ENCODE measurements at places on chromosomes 5 and 9. TPM values are rescaled to one million over a fixed set of nuclear protein-coding genes. Genes with fewer than 3 reads are reported as not detected.

DNA sequence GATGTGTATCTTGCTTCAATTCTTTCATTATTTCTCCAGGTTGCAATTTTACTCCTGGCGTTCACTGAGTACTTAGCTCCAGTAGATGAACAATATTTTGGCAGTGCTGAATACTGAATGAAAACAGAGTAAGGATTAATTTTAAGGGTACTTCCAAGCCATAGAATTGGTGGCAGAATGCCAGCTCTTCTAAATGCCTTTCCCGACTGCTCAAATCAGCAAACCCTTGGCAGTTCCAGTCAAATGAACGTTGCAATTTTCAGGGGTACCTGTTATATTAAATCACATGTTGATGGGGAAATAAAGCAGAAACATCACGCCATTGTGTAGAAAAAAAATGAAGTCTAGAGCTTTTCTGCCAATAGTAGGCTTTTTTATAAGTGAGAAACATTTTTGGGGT is 282.4 kb upstream of the RPS23 start:
- no peak for DNase-seq
- H3K27me3 ChIP-seq, result no peaks in the 10 kb centered on the region
- no peak overlapping the region for H3K4me3 ChIP-seq
- H3K36me3 ChIP-seq, result no peaks in the 10 kb centered on the region

PLPP6 gene
- total RNA-seq, result 1.8 TPM

DNA sequence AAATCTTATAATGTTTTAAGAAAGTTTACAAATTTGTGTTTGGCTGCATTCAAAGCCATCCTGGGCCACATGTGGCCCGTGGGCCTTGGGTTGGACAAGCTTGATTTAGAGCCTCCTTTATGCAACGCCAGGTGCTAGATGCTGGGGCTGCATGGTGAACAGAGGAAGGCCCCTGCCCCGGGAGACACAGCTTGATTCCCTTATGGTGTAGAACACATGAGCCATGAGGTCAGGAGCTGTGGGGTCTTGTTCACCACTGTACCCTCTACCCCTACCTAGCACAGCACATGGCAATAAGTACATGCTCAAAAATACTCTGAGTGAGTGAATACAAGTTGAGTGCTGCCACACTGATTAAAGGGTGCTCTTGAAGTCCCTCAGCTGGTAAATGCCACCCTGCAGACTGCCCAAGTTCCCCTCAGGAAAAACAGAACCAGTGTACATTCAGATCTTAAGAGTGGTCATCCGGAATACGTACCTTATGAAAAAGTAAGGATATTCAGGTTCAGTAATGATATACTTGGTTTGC is 71.9 kb downstream of the ARRDC3 start:
- H3K4me1 ChIP-seq, result peaks cover 42% of the 10 kb centered on the region
- H3K36me3 ChIP-seq, result no peaks in the 10 kb centered on the region
- peak overlapping the region; percentile 78 for H3K27ac ChIP-seq
- H3K4me3 ChIP-seq, result no peak overlapping the region
- H3K27me3 ChIP-seq, result no peaks in the 10 kb centered on the region

- H3K4me3 ChIP-seq, result no peak overlapping the region
- H3K27ac ChIP-seq, result no peak overlapping the region
- DNase-seq, result no peak
- H3K4me1 ChIP-seq, result no peaks in the 10 kb centered on the region
- no peaks in the 10 kb centered on the region for H3K36me3 ChIP-seq
Observed at GRCh38 chr5:51278539-51278938, 104.7 kb upstream of the ISL1 start.

DNA sequence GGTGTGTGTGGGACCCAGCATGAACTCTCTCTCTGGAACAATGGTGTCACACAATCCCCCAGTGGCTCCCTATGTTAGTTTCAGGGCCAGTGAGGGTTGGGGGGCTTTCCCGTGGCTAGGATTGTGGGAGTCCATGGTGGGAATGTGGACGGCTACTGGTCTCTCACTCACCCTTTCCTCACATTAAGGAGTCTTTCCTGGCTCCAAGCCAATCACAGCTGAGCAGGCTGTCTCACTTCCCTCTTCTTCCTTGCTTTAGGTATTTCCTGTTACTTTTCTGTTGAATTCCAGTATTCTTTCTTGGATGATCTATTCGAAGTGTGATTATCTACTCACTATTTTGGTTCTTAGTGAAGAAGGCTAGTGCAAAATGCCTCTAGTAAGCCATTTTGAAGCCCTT is 324.4 kb upstream of the MPDZ start:
- DNase-seq, result no peak
- H3K4me1 ChIP-seq, result no peaks in the 10 kb centered on the region
- no peaks in the 10 kb centered on the region for H3K27me3 ChIP-seq
- no peak overlapping the region for H3K4me3 ChIP-seq
- no peaks in the 10 kb centered on the region for H3K36me3 ChIP-seq
- no peak overlapping the region for H3K27ac ChIP-seq

DNA sequence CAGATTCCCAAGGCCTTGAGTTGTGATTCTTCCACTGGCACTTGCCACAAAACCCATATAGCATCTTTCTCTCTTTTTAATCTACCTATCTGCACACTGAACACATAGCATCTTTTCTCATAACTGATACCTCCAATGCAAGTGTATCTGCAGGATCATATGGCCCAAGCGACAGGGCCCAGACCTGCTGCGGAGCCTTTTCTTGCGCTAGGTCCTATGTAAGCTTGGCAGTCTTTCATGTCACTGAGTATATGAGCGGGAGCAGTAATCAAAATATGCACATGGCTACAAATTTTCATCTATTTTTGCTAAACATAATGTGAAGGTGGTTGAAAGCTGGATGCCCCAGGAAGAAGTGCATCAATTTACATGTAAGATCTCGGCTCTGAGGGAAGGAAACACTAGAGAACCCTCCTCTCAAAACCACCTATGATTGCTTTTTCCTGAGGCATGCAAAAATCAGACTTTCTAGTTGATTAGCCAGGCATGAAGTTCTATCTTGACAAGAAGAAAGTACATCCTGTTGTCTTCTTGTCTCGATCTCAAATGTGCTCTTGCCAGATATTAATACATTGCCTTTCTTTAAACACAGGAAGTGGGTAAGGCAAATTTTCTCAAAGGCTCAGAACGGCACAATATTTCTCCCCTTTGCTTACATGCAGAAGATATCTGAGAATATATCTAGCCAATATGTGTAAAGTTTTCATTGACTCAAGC is 26.9 kb upstream of the CEMIP2 start:
- H3K4me3 ChIP-seq, result no peak overlapping the region
- peaks cover 6% of the 10 kb centered on the region for H3K4me1 ChIP-seq

- H3K36me3 ChIP-seq, result no peaks in the 10 kb centered on the region
- no peak overlapping the region for H3K4me3 ChIP-seq
- H3K4me1 ChIP-seq, result no peaks in the 10 kb centered on the region
- H3K27ac ChIP-seq, result no peak overlapping the region
- H3K27me3 ChIP-seq, result no peaks in the 10 kb centered on the region
- DNase-seq, result no peak
Observed at GRCh38 chr5:12526113-12526512, 621.9 kb upstream of the CTNND2 start.

DNA sequence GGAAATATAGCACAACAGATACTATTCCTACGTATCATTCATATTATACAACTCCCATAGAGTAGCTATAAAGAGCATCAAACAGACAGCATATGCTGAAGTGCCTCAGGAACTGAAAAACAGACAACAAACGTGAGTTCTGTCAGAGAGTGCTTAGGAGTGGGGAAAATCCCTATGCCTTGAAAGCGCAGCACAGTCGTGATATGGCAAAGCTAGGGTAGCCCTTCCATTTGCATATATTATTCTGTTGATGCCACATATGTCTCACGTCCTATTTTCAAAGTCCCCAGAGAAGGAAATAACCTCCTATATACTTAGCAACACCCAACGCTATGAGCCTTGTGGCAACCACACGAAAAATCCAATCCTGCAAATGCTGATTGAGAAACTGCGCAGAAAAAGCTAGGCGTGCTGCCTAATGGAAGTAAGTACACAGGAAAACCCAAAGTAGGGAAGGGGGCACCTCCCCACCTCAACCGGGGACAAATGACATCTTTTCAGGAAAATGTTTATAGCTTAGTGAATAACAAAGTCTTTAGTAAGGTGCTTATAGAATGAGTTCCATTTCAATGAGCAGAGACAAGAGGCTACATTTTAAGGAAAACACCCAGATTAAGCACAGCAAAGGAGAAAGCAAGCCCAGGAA is 105.1 kb downstream of the MED10 start:
- no peak overlapping the region for H3K27ac ChIP-seq
- H3K36me3 ChIP-seq, result no peaks in the 10 kb centered on the region
- no peak for DNase-seq

SLIT3 gene
- 12.9 TPM for total RNA-seq

GRCh38 chr5:43017428-43017815 is 22.7 kb downstream of the ANXA2R start:
- H3K4me1 ChIP-seq, result peaks cover 16% of the 10 kb centered on the region
- H3K27ac ChIP-seq, result peak overlapping the region; percentile 95
- H3K4me3 ChIP-seq, result peak overlapping the region; percentile 49
- peaks cover 6% of the 10 kb centered on the region for H3K36me3 ChIP-seq

DNA sequence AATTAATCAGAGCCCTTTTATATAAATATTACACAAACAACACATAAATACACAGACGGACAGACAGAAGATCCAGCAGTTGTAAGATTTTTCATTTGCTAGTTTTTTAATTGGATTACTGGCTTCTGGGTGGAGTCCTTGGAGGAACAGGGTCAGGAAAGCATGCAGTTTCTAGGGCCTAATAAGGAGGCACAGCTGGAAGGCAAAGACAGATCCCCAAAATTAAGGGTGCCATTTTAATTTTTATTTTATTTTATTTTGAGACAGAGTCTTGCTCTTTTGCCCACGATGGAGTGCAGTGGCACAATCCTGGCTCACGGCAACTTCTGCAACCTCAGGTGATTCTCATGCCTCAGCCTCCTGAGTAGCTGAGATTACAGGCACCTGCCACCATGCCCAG is 49.5 kb downstream of the PTGS1 start:
- no peaks in the 10 kb centered on the region for H3K36me3 ChIP-seq
- no peak for DNase-seq
- no peak overlapping the region for H3K4me3 ChIP-seq
- no peaks in the 10 kb centered on the region for H3K4me1 ChIP-seq

- H3K27me3 ChIP-seq, result no peaks in the 10 kb centered on the region
- no peaks in the 10 kb centered on the region for H3K36me3 ChIP-seq
Observed at GRCh38 chr9:22921742-22922141, 475.1 kb downstream of the DMRTA1 start.

DNA sequence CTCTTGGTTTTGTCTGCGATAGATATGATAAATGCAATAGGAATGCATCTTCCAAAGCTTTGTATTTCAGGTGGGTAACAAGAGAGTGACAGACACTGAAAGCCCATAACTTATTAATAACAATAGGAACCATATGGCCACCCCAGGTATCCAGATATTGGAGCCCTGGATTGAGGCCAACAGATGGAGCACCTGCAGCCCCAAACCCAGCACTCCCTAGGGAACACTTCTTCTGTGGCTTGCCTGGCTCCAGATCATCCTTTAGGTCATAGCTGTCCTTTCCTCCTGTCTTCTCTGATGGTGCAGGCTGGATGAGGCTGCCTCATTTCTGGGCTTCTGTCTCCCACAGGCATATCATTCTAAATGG is 5.0 kb upstream of the IL3 start:
- no peak for DNase-seq
- no peak overlapping the region for H3K27ac ChIP-seq
- no peaks in the 10 kb centered on the region for H3K4me1 ChIP-seq
- no peaks in the 10 kb centered on the region for H3K27me3 ChIP-seq
- no peak overlapping the region for H3K4me3 ChIP-seq
- H3K36me3 ChIP-seq, result no peaks in the 10 kb centered on the region

Measured in SJSA1 (cell line).